Omental fat pad (tissue), 4 donors: ENCODE measurements at places on chromosomes 1 and 21.

GRCh38 chr1:119404736-119405135, 10.2 kb upstream of the HSD3B2 start:
- DNase-seq: no peak

DNA sequence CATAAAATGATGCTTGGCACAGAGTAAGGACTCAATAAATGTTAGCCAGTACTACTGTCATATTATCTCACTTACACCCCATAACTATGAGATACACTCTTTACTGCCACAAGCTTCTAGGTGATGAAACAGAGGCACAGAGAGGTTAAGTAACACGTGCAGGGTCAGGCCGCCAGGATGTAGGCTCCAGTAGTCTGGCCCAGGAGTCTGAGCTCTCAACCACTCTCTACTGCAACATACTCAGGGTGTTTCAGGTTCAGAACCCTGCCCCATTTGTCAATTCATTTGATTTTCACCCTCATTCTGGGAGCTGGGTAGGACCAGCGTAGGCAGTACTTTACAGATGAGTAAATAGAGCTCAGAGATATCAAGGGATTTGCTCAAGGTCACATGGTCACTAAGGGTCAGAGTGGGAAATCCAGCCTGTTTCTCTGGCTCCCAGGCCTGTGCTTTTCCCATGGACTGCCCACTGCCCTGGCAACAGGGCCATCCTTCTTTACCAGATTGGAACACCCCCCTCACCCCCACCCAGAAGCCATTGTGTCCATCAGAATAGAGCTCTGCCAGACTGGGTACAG, 21.2 kb downstream of the IQGAP3 start:
- DNase-seq: no peak

- no peak for DNase-seq
Measured at GRCh38 chr1:64186138-64186897, 17.1 kb upstream of the UBE2U start.

DNA sequence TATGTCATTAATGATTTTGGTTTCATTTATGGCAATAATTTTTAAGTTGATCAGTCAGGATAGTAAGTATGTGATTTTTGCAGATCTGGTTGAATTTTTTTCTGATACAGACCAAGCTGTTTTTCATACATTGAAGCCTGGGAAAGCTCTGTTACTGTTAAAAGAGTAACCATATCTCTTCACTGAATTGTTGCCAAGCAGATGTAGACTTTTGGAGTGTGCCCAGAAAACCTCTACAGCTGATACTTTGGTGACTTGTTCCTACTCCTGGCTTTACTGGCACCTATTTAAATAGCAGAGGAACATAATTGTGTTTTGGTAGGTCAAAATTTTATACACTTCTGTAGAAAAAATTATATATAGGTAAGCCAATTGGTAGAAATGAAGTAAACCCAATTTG, 49.4 kb downstream of the NFIA start:
- DNase-seq: no peak

- no peak for DNase-seq
Measured at GRCh38 chr1:8911416-8912309, 33.2 kb upstream of the ENO1 start.

DNA sequence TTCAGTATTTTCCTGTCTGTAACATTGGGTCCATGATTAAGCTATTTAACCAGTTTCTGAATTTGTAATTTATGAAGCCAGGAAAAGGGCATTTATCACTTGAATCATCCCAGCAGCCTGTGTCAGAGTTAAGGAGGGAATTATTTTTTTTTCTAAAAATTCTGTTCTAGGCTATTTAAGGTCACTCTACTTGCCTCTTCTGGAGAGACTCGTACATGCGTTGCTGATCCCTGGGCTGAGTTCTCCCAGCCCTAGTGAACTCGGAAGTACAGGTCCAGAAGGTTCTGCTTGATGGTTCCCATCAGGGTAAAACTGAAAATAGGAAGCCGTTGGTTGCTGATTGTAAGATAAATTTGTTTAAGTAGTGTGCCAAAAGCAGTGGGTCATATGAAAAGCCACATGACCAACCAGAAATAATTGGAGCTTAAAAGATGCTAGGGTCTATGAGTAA, 90.7 kb downstream of the GPR88 start:
- DNase-seq: no peak

GRCh38 chr1:46556822-46557221, 5.4 kb upstream of the KNCN start:
- DNase-seq: no peak

GRCh38 chr1:66927528-66927927, 2.7 kb downstream of the MIER1 start:
- no peak for DNase-seq

- no peak for DNase-seq
Measured at GRCh38 chr1:222098404-222098803, 356.5 kb upstream of the DUSP10 start.
